Stimulated activated CD8-positive, alpha-beta memory T cell treated with anti-CD3 and anti-CD28 coated beads, Interleukin-15, amount 100 ng/mL, for 4 hours (primary cell): ENCODE measurements at places on chromosomes 4 and X.

- no peak for DNase-seq
Observed at GRCh38 chrX:154511761-154512160, 4.3 kb downstream of the FAM3A start.

- DNase-seq = no peak
Observed at GRCh38 chr4:161189286-161190134, 974.3 kb downstream of the FSTL5 start.

GRCh38 chrX:97636473-97637140, 752.9 kb downstream of the RPA4 start:
- no peak for DNase-seq

GRCh38 chr4:70980196-70980595, 13.3 kb upstream of the DCK start:
- no peak for DNase-seq

GRCh38 chr4:55033296-55033695, 92.1 kb downstream of the KDR start:
- no peak for DNase-seq

DNA sequence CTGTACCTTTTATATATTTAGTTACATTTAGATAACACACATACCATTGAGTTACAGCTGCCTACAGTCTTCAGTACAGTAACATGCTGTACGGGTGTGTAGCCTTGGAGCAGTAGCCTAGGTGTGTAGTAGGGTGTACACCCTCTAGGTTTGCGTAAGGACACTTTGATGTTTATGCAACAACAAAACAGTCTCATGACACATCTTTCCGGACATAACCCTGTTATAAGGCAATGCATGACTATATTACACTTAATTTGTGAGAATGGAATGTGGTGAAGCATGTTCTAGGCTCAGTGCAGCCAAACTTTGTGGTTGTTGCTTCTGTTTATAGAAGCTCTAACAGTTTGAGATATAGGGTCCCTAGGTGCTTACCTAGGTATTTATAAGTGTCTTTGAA, 65.4 kb downstream of the SPRY1 start:
- DNase-seq = no peak

DNA sequence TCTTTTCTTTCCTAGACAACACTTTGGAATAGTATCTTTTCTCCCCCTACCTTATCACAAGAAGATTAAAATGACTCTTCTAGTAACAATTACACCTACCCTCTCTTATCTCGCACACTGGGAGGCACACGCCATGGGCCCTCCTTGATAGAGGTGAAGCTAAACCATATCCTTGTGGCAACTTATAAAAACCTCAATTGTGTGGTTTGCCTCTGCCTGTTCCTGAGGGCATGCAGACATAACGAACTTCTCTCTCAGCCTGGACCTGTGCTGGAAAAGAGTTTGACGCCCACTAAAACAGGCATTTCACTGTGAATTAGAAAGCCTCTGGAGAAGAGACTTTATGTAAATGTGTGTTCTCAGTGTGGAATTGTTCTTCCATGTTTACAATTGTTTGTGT, 141.2 kb downstream of the NDST3 start:
- DNase-seq = no peak
